ENCODE measurements at places on chromosomes 1 and 21.

DNA sequence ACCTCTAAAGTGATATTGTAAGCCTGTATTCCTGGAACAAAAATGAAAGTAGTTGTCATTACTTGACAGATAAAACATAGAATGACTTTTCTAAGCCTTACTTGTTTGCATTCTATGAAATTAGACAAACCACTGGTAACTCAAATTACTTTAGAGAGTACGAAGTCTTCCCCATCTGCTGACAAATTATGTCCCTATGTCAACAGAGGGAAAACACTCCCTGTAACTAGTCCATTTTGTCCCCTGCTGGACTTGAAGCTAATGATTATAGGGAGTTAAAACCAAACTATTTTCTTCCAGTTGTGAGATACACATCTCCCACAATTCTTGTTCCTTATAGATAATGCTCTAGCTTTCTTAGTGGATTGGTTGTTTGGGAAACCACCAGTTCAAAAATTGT lies 39.6 kb downstream of the GREM2 start:
- DNase-seq = no peak

GRCh38 chr21:37592496-37592895 lies 225.9 kb downstream of the DYRK1A start:
- no peak for DNase-seq

GRCh38 chr1:54795841-54796468 lies 5.2 kb downstream of the TTC22 start:
- DNase-seq = no peak

- no peak for DNase-seq
Observed at GRCh38 chr1:172537827-172538391, 5.0 kb downstream of the SUCO start.

DNA sequence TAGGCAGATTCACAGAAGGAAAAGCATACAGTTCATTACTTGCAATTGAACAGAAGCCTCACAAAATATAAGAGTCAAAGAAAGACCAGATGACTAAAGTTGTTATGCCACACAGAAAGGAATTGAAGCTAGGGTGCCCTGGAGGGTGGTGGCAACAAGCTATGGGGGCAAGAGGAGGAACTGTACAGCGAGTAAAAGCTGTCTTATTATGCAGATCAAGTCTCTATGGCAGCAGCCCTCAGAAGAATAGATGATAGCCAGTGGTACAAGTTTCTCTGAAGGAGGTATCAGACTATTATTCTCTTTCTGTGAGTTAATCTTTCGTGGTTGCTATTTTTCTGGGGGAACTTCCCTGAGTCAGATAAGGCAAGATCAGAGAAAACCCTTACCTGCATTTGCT lies 72.2 kb downstream of the C21orf91 start:
- no peak for DNase-seq

GRCh38 chr1:11273595-11274234 lies 717 bp downstream of the UBIAD1 start:
- DNase-seq = no peak

GRCh38 chr1:19000065-19000464 lies 43.6 kb upstream of the IFFO2 start:
- DNase-seq = no peak

- DNase-seq = no peak
Observed at GRCh38 chr1:115060501-115060900, 28.8 kb downstream of the TSPAN2 start.

DNA sequence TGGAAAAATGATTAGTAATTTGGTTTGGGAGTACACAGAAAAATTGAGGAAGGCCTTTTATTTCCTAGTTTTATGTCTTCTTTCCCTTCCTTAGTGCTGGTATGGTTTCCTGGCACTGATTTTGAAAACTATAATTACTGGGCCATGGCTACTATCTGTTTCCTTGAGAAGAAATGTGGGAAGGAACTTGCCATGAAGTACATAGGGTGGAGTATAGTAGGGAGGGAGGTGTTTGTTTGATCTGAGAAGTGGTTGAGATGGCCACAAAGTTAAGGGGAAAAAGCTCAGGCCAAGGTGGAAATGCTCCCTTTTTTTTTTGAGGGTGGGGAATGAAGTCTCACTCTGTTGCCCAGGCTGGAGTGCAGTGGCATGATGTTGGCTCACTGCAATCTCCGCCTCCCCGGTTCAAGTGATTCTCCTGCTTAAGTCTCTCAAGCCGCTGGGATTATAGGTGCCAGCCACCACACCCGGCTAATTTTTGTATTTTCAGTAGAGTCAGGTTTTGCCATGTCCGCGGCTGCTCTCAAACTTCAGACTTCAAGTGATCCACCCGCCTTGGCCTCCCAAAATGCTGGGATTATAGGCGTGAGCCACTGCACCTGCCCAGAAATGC lies 11.3 kb downstream of the HJV start:
- no peak for DNase-seq

DNA sequence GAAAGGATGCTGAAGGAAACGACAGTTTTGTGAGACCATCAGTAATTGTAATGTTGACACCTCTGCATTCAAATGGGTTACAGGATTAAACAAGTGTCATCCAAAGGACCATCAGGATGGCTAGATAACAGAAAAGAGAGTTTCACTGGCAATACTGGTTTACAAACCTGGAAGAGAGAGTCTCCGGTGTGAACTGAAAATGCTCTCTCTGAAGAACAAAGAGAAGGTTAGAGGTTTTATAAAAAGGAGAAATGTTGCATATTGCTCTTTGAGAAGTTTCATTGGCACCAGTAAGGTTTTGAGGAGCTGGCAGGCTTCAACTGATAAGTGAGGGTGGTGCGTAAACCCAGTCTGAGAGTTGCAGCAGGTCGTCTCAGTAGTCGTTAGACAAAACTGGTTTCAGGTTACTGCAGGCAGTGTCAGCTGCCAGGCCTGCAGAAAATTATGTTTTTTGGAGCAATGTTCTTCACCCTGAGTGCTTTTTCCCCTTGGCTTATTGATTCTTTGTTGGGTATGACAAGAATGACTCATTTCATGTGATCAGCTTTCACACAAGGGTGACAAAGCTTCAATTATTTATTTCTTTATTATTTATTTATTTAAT lies 42.2 kb downstream of the KCNK1 start:
- DNase-seq = no peak

GRCh38 chr1:56404561-56405030 lies 174.8 kb downstream of the PLPP3 start:
- no peak for DNase-seq

All from stimulated activated CD8-positive, alpha-beta memory T cell treated with anti-CD3 and anti-CD28 coated beads, Interleukin-2, amount 100 ng/mL, for 1 hour (primary cell).